ENCODE measurements at places on chromosomes 1 and 21.
A peak's percentile ranks its signal among the peaks of the same experiment; 100 is the strongest.

- DNase-seq, result no peak
Observed at GRCh38 chr1:85289848-85290335, 13.5 kb upstream of the BCL10 start.

- DNase-seq, result no peak
Observed at GRCh38 chr1:225733254-225733653, 44.4 kb upstream of the SRP9 start.

DNA sequence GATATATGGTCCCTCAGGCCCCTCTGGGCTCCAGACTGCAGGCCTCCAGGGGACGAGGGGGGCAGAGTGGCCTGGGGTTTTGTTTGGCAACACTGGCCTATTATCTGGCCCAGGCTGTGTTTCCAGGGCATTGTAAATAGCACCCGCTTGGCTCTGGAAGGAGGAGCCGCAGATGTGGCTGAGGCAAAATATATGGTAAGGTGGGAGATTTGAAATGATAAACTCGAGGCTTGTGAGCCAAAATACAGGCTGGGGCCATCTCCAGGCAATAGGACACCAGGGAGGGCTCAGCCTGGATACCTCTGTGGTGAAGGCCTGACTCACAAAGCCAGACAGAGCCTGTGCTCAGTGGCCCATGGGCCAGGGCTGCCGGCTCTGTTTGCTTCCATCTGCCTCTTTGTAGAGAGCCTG, 14.0 kb downstream of the NAV1 start:
- DNase-seq, result no peak

DNA sequence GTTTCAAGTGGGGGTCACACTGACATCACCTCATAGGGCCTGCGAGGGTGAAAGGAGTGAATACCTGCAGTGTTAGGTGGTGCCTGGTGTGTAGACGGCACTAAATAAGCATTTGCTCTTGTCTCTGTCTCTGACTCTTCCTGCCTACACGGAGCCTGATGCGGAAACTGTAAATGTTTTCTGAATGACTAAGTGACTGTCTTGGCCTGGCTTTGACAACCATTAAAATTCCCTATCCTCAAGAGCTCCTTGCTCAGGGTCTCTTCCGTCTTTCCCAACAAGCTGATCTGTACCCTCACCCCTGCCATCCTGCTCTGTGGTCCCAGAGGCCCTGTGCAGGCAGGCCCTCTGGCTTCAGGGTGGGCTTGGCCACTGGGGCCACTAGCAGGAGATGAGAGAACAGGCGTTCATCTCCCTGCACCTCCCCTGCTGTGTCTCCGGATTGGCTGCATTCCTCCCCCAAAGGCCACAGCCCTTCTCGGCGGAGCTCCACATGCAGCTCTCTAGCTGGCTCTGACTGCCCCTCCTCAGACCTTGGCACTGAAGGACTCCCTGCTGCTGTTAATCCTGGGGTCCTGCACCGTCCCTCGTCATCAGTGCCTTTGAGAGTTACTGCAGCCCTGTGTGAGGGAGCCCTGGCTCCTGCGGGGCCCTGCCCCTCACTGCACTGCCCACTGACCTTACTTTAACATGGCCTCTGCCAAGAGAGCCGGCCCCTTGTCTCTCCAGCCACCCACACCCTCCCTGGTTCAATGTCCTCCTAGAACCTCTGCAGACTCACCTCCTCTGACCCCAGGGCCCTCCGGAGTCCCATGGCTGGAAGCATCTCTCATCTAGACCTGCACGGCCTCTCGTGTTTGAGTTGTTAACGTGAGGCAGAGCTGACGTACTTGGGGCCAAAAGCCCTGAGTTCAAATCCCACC, 211.1 kb downstream of the MATN1 start:
- DNase-seq, result no peak

DNA sequence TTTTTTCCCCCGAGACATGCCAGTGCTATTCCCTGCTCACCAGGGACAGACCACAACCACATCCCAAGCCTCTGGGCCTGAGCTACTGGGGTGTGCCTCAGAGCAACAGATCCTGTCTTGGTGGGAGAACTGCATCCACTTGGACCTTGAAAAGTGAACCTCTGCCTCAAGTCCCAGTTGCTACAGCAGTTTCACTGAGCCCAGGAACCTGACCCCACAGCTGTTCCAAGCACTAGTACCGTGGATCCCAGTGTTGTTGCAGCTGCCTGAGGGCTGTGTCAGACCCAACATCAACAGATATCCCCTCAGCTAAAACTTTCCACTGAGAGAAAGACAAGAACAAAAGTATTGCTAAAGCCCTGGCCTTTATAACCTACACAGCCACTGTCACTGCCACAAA, 373.0 kb downstream of the PLPP3 start:
- DNase-seq, result no peak

DNA sequence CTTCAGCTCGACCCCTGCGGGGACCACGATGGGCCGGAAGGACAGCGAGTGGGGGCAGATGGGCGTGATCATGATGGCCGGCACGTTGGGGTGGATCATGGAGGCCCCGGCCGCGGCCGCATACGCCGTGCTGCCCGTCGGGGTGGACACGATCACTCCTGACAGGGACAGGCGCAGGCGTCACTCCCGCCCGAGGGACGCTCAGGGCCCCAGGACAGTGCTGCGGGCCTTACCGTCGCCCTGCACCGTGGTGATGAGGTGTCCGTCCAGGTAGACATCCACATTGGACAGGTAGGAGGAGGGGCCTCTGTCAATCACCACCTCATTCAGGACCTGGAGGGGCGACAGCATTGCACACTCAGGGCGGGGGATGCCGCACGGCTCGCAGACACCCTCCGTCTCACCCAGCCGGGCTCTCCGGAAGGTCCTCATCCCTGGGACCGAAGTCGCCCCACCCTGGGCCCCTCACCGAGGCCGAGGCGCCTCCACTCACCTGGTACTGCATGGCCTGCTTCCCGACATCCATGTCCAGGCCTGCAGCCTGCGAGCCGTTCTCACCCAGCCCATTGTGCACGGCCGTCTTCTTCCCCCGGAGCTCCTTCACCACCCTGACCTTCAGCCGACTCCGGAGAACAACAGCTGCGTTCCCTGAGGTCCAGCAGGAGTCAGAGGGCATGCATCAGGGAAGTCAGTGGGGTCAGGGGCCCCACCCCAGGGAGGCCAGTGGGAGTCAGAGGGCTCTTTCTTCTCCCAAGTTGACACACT, 24.0 kb downstream of the NADK start:
- no peak for DNase-seq

- peak; percentile 33 for DNase-seq
Observed at GRCh38 chr1:43975249-43975961, 645 bp downstream of the ATP6V0B start.

DNA sequence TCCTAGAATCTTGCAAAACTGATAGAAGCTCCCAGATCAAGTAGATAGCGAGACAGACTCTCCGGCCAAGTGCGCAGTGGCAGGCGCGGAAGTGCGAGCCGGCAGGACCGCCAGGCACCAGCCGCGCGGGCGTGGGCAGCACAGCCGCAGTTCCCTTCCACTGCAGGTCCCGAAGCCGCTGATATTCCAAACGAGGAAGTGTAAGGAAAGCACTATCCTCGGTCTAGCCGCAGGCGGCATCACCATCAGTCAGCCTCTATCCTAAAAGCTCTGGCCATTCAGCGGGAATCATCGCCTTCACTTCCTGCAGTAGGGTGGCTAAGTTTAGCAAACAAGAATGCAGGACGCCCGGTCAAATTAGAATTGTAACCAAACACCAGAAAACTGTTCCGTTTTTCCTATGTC, 710 bp downstream of the GLRX2 start:
- peak; percentile 44 for DNase-seq

GRCh38 chr1:27504588-27505419, 14.8 kb upstream of the WASF2 start:
- no peak for DNase-seq

- DNase-seq, result no peak
Observed at GRCh38 chr1:18230321-18230720, 122.7 kb downstream of the IGSF21 start.

DNA sequence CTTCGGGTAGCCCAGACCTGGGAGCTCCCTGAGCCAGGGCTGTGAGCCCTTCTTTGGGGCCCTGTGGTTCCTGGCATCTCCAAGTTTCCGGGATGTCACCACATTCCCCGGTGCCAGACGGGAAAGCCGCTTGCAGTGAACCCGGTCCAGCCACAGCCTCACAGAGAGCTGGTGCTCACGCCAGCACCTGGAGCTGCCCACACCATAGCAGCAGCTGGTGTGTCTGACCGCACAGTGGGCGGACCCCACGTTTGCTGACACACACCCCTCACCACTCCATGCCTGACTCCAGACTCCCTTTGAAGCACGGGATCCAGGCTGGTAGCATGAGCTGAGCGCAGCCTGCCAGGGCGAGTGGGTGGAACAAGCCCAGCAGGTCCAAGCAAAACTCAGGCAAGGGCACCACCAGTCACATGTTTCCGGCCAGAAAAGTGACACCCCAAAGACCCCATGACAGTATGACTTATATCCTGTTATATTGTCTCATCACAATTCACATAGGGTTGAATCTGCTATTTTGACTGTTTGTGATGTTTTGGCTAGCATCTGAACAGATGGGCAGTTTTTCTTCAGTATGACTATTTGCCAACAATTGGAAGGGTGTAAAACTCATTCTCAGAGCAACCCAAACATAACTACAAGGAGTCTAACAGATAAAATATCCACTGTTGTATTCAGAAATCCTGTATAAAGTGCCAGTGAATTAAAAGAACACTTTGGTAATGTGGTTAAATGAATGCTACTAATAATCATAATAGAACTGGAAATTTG, 285.4 kb downstream of the SMYD3 start:
- no peak for DNase-seq

GRCh38 chr21:15018382-15018781, 46.4 kb downstream of the NRIP1 start:
- no peak for DNase-seq

GRCh38 chr1:165496501-165496900, 47.3 kb upstream of the LRRC52 start:
- no peak for DNase-seq

DNA sequence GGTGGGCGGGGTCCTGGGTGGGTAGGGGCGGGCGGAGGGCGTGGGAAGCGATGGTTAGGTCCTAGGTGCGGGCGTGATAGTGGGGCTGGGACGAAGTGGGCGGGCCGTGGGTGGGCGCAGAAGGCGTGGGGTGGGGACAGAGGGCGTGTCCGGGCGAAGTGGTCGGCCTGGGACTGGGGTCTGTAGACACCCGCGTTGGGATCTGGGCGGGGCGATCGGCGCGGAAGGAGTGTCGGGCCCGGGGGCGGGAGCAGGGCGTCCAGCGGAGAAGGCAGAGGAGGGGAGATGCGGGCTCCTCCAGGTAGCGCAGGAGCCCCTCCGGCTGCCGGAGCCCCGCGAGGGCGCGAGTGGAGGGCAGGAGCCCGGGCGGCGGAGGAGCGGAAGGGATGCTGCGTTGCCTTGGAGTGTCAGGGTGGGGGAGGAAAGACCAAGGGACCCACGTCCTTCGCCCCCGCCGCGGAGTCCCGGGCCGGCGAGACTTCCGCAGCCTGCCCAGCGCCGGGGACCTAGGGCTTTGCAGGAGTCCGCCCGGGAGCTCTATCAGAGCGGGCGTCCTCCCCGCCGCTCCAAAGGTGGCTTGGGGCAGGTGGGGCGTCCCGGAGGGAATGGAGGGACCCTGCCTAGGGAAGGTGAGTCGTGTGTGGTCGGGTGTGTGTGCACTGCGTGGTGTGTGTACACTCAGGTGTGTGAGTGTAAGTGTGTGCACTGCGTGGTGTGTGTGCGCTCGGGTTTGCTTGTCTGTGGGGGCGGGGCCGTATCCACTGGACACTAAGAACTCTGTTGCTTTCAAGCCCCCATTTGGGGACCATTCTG, 27.0 kb upstream of the PRSS38 start:
- DNase-seq, result peak; percentile 81

GRCh38 chr1:59169703-59170102, 127.2 kb upstream of the FGGY start:
- no peak for DNase-seq

DNA sequence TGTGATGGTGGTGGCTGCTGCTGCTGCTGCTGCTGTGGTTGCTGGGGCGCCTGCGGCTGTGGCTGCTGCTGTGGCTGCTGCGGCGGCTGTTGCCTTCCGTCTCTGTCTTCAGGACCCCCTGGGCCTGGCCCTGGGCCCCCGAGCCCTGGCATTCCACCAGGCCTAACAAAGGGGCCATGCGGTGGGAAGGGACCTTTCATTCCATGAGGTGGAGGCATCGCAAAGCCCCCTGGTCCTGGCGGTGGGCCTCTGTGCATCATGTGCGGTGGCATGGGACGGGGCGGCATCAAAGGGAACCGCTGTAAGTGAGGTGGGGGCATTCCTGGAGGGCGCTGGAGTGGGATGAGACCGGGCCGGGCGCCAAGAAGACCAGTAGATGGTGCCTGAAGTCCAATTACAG, 12.4 kb downstream of the SOD1 start:
- no peak for DNase-seq

- DNase-seq, result peak; percentile 3
Observed at GRCh38 chr21:26961698-26962097, 5.2 kb downstream of the ADAMTS5 start.

DNA sequence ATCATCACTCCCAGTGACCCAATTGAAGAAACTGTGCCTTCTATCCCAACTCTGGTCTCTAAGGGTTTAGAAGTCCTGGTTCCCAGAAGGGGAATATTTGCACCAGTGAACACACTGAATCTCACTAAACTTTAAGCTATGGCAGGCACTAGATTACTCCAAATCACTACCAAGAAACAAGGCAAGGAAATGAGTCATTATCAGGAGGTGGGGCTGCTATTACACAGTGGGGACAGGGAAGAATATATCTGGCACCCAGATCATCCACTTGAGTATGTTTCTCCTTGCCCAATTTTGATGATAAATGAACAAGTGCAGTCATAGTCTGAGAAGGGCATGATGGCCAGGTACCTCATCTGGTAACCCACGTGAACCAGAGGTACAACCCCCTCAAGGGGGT, 7.0 kb downstream of the MRPL9 start:
- no peak for DNase-seq

DNA sequence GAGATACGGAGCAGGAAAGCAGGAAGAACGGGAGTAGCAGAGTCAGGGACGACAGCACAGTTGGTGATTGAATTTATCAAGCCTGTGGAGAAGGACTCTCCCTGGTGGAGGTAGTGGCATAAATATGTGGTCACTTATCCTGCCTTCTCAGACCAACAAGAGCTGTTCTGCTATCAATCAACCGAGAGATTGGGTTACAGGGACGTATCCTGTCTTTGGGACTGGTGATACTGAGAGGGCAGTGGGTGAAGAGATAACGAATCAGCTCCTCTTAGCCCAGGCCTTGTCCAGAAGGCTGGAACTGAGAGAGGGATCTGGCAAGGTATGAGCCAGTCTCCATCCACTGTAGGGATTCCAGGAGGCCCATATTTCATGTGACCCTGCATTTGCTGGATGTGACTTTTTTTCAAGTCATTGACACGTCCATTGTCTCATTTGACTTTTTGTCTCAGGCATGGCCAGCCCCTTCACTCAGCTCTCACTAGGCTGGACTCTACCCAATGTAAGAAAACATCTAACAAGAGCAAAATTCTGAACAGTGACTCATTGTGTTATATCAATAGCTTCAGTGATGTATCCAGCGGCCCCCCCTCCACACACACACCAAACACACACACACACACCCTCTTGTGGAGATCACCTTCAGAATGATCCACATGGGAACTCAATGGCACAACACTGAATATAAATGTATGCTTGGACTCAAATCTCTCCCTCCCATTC, 11.3 kb downstream of the C1orf116 start:
- DNase-seq, result no peak

GRCh38 chr1:201842472-201843027, 13.6 kb downstream of the IPO9 start:
- DNase-seq, result no peak
